Left kidney (tissue), 8 donors: ENCODE measurements at places on chromosomes 5 and 9.

- no peak for DNase-seq
Observed at GRCh38 chr9:128818839-128819715, 777 bp downstream of the ENDOG start.

- no peak for DNase-seq
Observed at GRCh38 chr5:156350256-156350655, 23.3 kb downstream of the SGCD start.

- no peak for DNase-seq
Observed at GRCh38 chr9:85339338-85339737, 402.4 kb downstream of the AGTPBP1 start.

GRCh38 chr9:137902646-137903045, 25.1 kb downstream of the CACNA1B start:
- no peak for DNase-seq

DNA sequence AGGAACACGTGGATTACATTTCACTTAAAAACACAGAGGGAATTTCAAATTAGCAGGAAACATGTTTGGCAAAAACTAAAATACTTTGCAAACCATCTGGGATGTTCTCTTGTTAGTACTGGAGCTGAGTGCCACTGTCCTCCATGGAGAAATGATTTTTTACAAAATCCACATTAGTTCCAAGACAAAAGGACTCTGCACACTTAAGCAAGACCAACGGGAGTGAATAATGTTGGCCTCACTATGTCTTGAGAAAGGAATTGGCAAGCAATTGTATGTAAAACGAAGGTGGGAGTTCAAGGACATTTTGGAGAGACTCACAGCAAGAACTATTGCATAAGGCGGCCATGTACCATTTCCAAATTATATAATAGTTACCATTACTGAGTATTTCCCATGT, 547.5 kb downstream of the EBF1 start:
- no peak for DNase-seq

- no peak for DNase-seq
Observed at GRCh38 chr5:44334622-44335021, 54.6 kb downstream of the FGF10 start.

DNA sequence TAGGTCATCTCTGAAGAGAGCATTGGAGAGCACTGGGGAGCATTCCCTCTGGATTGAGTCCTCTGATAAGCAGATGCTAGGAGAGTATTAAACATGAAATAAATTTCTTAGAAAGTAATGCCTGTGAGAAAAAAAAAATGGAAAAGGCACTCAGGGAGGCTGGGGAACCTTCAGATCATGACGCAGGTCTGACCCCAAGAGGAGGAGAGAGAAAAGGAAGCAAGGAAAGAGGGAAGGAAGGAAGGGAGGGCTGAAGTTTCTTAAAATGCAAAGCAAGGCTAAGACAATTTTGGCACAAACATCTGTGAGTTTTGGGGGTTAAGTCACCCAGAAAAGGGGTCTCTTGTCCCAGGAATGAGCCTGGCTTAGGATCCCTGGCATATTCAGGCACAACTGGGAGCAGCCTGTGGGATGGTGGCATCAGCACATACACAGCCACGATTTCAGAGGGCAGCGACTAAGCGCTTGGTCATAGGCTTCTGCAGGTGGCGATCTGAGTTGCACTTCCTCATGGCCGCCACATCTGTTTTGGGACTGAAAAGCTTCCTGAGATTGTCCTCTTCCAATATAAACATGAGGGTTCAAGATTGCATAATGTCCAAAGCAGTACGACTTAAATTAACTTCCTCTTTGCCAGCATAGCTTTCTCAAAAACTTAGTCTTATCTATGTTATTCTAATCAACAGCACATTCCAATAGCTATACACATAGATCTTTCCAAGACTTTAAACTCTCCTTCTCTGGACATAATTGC, 692.7 kb downstream of the DNAH5 start:
- DNase-seq, result no peak

DNA sequence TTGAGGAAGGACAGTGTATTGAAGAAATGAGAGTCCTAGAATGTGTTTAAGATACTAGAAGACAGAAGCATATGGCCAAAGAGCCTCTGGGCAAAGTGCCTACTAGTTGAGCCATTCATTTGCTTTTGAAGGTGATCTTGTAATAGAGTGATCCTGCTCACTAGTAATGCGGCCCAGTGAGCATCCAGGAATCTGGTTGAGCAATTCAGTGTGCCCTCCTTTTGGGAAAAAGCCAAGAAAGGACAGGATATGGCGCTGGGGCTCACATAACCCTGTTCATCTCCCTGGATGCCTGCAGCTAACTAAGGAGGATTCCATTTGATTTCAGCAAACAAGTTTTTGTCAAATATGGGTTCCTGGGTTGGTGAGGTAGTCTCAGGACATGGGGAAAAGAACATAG, 16.3 kb downstream of the ADAM19 start:
- no peak for DNase-seq

DNA sequence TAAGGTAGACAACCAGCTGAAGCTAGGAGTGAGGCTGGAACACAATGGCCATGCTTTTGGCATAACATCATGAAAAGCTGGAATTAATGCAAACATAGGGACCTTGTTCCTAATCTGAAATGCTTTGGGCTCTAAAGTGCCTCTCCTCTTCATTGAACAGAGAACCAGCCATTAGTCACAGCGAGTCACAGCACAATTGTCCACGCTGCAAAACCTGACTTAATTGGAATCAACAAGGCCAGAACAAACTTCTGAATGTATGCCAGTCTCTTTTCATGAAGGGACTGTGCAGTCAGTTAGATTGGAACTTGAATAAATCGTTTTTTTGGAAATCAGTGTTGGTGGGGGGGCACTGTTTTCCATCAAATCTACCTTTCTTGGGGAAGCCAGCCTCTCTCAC, 96.5 kb downstream of the JAKMIP2 start:
- DNase-seq, result no peak

DNA sequence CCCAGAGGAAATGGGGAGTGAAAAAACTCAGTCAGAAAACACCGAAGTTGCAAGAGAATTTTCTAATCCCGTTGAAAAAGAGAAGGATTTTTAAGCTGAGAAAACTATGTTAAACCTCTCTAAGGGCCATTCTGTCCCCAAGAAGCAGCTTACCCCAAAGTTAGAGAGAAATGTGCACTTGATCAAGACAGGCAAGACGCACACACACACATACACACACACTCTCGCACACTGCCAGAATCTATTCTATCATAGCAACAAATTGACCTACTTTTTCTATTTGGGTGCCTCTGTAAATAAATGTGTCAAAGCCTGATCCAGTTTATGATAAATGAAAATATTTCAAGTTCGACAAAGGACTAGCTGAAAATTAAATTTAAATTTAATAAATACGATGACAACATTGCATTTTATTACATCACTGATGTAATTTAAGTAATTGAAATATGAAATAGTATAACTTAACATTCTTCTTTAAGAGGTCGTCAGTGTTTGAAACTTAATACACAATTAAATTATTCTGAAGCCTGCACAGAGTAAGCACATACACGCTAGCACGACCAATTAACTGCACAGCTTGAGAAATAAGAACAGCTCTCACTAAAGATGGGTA, 5.9 kb downstream of the NFIL3 start:
- no peak for DNase-seq

- DNase-seq, result no peak
Observed at GRCh38 chr9:94443032-94443722, 111.7 kb upstream of the PCAT7 start.

- no peak for DNase-seq
Observed at GRCh38 chr9:127126971-127127370, 4.5 kb upstream of the ANGPTL2 start.

GRCh38 chr9:82234160-82234943, 245.8 kb downstream of the SPATA31D1 start:
- no peak for DNase-seq

DNA sequence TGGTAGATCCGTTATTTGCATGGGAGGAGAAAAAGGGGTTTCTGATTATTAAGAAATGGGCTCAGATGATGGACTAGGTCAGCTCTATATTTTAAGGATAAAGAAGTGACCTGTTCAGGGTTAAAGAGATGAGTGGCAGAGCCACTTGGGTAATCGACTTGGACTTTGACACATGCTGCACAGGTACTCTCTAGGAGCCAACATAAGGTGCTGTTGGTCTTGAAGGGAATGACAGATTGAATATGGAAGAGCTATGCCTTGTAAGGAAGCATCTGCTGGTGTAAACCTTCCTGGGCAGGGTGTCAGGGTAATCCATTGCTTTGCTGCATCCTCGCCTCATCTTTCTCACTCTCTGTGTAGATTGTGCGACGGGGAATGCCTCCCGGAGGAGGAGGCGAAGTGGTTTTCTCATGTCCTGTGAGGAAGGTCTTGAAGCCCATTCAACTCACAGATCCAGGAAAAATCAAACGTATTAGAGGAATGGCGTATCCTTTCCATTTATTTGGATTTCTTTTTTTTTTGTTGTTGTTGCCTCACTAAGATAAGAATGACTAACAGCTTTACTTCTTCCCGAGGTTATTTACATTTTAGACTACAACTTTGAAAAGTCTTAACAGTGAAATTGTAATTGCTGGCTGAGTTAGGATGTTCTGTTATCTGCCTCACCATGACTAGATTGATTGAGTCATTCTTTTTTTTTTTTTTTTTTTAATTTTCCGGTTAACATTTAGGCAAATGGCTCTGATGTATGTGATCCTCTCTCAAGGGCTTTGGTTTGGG, 41.2 kb downstream of the RCL1 start:
- no peak for DNase-seq

DNA sequence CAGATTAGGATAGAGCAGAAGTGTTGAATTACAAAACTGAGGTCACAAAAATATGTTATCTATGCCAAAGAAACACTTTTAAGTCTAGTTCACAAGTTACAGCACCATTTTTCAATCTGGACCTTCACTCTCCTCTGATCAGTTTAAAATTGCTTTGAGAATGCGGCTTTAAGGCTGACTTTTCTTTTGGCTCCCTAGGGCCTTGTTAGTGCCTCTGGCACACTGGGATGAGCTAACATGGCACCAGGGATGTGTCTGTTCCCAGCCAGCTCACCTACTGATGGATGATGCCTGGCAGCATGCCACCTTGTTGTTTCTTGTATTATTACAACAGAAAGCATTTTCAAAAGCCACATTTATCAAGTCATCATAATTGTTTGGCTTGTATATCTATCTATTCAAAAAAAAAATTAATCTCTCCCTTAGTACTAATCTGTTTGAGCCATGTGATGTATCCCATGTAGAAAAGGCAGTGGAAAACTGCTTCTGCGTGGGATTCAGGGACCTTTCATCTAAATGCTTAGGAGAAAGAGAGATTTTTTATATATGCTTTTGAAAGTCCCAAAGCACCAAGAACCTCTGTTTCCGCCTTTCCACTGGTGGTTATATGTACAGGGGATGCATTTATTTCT, 46.6 kb downstream of the ADAMTSL1 start:
- DNase-seq, result no peak

DNA sequence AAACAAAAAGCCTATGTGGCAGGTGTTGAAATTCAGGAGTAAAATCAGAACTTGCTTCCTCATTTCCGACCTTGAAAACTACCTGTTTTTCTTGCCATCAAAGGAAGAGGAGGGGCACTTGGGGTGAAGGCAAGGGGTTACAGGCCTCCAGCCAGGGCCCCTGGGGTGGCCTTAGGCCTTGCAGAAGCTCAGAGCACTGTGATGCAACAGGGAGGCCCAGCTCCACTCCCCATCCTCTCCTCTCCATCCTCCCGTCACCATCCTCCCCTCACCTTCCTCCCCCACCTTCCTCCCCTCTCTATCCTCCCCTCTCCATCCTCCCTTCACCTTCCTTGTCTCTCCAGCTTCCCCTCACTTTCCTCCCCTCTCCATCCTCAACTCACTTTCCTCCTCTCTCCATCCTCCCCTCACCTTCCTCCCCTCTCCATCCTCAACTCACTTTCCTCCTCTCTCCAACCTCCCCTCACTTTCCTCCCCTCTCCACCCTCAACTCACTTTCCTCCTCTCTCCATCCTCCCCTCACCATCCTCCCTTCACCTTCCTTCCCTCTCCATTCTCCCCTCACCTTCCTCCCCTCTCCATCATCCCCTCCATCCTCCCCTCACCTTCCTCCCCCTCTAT, 111.6 kb downstream of the WNK2 start:
- DNase-seq, result no peak

GRCh38 chr5:55633574-55634208, 78.4 kb downstream of the SLC38A9 start:
- no peak for DNase-seq

DNA sequence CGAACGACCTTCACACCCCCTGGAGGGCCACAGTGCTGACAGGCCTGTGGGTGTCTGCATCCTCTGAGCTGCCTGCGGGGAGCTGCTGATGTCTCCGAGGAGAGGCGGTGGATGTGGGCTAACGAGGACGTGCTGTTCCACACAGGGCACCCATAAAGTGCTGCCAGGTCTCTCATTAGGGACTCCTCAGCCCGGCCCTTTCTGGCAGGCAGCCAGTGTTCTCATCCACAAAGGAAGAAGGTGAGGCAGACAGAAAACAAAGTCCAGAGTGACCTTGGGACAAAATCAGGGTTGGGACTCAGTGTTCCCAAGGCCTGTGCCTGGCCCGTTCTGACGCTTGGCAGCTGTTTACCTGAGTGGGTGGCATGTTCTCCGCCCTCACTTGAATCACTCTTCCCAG, 29.3 kb downstream of the CARTPT start:
- DNase-seq, result no peak

GRCh38 chr5:132256086-132256782, 1.3 kb upstream of the PDLIM4 start:
- DNase-seq, result no peak

DNA sequence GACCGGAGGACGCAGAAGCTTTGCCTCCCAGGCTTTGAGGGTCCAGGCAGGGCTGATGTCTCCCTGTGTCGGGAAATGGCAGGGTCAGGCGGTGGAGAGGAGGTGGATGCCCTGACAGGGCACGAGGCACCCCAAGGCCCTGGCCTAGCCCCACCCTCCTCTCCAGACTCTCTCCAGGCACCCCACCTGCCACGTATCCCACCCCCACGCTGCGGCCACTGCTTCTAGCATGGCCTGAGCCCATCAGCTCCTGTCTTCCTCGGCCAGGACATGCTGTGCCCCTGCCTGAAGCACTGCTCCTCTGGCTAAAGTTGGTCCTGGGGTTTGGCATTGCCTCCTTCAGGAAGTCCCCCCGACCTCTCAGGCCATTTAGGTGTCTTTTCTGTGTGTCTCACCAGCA, 64.2 kb upstream of the RXRA start:
- DNase-seq, result no peak

DNA sequence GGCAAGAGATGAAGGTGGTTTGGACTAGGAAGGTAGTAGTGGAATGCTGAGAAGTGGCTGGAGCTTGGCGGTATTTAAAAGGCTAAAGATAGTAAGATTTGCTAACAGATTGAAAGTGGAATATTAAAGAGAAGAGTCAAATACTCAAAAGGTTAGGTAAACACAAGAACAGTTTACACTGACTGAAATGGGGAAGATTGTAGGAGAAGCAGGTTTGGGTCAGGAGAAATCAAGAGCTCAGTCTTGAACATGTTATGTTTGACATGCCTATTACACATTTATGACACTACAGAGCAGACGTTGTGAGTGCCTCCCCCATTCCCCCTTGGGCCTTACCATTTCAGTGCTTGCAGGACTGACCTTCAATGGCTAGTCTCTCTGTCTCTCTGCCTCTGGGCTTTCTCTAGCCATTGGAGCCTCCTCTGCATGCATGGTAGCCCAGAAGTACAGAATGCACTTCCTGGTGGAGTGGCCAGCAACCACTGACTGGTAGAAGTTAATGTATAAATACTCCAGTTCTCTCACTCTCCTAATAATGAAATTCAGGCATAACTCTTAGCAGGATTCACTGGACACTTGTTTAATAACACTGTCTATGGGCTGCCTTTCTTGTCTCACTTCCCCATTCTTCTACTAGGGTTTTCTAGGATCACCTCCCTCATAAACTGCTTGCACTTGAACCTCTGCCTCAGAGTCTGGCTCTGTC, 56.8 kb downstream of the HMGCS1 start:
- DNase-seq, result no peak
